Skeletal muscle cell (primary cell): ENCODE measurements at places on chromosomes 13 and 19.

DNA sequence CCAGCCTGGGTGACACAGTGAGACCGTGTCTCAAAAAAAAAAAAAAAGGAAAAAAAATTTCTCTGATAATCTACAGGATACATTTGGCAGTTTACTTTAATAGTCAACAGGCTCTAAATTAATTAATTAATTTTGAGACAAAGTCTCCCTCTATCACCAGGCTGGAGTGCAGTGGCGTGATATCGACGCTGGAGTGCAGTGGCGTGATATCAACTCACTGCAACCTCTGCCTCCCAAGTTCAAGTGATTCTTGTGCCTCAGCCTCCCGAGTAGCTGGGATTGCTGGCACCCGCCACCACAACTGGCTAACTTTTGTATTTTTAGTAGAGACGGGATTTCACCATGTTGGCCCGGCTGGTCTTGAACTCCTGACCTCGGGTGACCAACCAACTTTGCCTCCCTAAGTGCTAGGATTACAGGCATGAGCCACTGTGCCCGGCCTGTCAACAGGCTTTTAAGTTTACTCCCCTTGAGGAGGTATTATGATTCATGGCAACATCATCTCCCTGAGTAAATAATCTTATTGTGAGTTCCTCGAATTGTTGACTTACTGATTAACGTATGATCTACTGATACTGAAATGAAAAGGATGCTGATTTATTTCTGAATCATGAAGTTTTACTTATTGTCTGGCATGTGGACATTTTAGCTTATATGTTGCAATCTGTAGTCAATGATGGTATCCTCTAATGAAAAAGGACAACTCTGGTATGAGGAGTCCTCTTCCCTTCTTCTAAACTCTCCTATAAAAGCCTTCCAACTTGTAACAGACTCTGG is 21.3 kb upstream of the MTRF1 start:
- DNase-seq, result peak; percentile 73

GRCh38 chr13:79794931-79795330 is 314.0 kb downstream of the NDFIP2 start:
- DNase-seq, result no peak

GRCh38 chr13:90673746-90674145 is 673.7 kb upstream of the MIR17HG start:
- DNase-seq, result no peak

GRCh38 chr19:58311345-58311865 is 6.2 kb downstream of the ERVK3-1 start:
- no peak for DNase-seq

DNA sequence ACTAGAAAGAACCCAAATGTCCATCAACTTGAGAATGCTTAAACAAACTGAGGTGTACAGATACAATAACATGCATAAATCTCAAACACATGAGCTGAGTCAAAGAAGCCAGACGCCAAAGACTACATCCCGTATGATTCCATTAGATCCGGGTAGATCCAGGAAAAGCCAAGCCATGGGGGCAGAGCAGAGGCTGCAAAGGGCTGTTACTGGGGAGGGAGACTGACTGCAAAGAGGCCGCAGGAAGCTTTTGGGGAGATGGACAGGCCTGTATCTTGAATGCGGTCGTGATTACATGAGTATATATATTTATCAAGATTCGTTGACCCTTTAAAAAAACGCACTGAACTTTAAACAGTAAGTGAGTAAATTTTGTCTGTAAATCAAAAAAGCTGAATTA is 28.7 kb downstream of the GGACT start:
- DNase-seq, result no peak

DNA sequence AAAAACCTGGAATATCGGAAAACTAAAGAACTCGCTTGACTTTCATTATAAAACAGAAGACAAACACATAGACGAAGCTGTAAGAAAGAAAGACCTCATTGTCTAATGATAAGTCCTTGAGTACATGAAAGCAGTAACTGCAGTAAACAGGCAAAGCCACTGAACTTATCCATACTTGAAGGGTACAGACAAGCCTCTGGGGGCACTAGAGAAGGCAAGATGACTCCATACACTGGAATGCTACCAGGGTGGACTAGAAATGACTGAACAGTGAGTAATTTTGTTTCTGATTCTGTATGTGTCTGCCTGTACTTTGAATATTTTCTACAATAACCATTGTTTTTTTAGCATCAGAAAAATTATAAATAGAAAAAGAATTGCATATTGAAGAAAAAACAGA is 507.9 kb downstream of the UQCRFS1 start:
- DNase-seq, result peak; percentile 84
